ENCODE measurements at places on chromosomes 5 and 9.

- DNase-seq = no peak
Measured at GRCh38 chr9:88737876-88738275, 202.9 kb downstream of the NXNL2 start.

DNA sequence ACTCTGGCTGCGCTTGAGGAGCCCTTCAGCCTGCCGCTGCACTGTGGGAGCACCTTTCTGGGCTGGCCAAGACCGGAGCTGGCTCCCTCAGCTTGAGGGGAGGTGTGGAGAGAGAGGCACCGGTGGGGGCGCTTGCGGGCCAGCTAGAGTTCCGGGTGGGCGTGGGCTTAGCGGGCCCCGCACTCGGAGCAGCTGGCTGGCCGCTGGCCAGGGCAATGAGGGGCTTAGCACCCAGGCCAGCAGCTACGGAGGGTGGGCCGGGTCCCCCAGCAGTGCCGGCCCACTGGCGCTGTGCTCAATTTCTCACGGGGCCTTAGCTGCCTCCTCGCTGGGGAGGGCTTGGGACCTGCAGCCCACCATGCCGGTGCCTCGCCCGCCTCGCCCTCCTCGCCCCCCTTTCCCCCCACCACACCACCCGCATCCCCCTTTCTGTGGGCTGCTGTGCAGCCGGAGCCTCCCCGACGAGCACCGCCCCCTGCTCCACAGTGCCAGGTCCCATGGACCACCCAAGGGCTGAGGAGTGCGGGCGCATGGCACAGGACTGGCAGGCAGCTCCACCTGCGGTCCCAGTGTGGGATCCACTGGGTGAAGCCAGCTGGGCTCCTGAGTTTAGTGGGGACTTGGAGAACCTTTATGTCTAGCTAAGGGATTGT, 954.5 kb downstream of the DTWD2 start:
- DNase-seq = no peak

GRCh38 chr9:124779368-124780059, 2.6 kb downstream of the OLFML2A start:
- no peak for DNase-seq

GRCh38 chr5:169788168-169788567, 151.1 kb downstream of the DOCK2 start:
- peak; percentile 58 for DNase-seq

GRCh38 chr5:127400539-127400938, 109.9 kb downstream of the MEGF10 start:
- DNase-seq = no peak

GRCh38 chr9:97534185-97534584, 32.7 kb downstream of the TMOD1 start:
- DNase-seq = no peak

- DNase-seq = no peak
Measured at GRCh38 chr5:17415321-17415758, 82.7 kb upstream of the TAF11L2 start.

DNA sequence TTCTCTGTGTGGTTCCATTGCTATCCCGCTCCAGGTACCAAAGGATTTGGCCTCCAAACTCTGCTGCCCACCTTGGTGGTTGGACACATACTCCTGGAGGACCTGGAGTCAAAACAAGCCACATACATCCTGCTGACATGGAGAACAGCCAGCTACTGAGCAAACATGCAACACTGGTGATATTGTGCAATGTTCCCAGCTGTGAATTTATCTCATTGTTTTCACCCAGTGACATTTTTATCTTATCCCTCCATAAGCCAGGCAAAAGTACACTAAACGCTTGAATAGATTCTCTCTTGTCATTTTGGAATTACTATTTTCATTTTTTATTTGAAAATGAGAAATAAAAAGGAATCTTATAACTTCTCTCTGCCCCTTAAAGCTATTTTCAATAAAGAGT, 11.1 kb upstream of the CTSL start:
- DNase-seq = no peak

DNA sequence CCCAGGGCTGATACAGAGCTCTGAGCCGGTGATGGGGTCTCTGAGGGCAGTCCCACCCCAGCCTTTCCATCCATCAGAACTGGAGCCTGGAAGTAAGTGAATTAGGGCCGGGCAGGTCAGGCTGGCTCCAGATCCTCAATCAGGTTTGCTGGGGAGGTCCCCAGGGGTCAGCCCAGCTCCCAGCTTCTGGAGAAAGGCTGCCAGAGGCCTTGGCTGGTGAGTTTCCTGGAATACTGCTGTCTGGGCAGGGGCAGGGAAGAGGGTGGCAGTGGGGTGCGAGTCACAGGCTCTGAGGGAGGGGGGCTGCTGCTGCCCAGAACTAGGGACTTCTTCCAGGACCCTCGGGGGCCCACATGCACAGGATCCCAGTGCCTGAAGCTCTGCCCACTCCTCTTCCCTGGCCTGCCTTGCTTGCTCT, 200.6 kb upstream of the MVB12B start:
- no peak for DNase-seq

DNA sequence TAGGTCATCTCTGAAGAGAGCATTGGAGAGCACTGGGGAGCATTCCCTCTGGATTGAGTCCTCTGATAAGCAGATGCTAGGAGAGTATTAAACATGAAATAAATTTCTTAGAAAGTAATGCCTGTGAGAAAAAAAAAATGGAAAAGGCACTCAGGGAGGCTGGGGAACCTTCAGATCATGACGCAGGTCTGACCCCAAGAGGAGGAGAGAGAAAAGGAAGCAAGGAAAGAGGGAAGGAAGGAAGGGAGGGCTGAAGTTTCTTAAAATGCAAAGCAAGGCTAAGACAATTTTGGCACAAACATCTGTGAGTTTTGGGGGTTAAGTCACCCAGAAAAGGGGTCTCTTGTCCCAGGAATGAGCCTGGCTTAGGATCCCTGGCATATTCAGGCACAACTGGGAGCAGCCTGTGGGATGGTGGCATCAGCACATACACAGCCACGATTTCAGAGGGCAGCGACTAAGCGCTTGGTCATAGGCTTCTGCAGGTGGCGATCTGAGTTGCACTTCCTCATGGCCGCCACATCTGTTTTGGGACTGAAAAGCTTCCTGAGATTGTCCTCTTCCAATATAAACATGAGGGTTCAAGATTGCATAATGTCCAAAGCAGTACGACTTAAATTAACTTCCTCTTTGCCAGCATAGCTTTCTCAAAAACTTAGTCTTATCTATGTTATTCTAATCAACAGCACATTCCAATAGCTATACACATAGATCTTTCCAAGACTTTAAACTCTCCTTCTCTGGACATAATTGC, 692.7 kb downstream of the DNAH5 start:
- no peak for DNase-seq

DNA sequence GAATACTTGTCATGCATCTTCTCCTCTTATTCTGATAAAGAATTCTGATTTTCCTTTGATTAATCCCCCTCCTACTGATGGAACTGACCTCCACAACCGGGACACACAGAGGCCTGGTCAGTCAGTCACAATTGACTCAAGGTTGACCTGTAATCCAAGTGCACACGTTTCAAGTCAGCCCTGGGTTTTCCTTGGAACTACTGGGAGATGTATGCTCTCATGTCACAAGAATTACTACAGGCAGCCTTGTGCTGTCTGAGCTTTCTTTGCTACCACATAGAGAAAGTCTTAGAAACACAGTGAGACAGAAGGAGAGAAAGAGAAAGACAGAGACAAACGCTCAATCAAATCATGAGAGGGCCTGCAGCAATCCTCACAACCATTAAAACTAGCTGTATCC, 345.8 kb downstream of the PDE4D start:
- no peak for DNase-seq

GRCh38 chr9:118782790-118783463, 586.3 kb downstream of the BRINP1 start:
- DNase-seq = no peak

GRCh38 chr5:32202394-32202793, 28.3 kb upstream of the GOLPH3 start:
- no peak for DNase-seq

DNA sequence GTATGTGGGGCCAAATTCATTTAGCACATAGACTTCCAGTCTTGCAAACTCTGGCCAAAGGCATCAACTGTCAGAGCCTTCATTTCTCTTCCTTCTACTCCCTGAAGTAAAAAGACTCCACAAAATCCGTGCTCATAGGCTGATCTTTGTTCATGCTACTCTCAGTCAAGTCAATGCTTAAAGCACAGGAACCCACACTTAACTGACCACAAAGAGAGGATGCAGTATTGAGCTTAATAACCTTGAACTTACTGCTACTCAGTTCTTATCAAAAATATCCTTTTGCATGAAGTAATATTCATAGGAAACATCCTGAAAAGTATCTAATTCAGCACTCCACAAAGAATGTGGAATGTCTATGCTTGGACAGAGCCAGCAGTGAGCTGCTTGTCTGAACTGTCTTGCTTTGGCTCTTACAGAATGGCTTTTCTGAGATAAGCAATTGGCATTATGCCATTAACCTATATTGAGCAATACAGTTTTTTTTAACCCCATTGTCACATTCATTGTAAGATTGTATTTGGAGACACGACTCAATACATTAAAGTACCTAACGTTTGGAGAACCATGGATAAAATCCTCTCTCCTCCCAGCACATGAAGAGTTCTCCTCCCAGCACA, 21.7 kb downstream of the LPAR1 start:
- DNase-seq = no peak

GRCh38 chr9:7433508-7434292, 365.9 kb downstream of the DMAC1 start:
- DNase-seq = no peak

DNA sequence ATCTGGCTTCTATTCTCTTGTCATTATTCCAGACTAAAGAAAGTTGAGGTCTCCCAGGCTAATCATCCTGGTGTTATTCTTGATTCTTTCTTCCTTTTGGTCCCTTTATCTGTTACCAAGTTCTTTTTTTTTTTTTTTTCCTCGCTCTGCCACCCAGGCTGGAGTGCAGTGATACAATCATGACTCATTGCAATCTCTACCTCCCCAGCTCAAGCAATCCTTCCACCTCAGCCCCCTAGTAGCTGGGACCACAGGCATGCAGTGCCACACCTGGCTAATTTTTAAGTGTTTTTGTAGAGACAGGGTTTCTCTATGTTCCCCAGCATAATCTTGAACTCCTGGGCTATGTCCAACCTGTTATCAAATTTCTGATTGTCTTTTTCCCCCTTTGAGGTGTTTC, 126.6 kb upstream of the DHFR start:
- DNase-seq = no peak

DNA sequence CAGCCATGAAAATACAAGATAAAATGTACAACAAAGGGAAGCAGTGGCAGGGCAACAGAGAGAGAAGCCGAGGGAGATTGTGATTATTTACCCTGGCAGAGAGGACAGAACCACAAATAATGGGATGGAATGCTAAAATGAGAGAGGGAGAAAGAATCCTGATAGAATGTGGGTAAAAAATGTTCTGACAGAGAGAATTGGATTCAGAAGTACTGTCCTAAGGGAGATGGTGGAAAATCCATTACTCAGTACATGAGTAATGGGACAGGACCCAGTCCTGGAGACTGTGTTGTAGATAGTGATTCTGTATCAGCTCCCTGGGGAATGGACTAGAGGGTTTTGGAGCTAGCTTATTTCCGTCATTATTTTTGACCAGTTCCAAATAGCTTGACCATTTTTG, 831.5 kb downstream of the MAT2B start:
- DNase-seq = no peak

GRCh38 chr9:93290495-93291434, 106.8 kb downstream of the WNK2 start:
- DNase-seq = no peak

DNA sequence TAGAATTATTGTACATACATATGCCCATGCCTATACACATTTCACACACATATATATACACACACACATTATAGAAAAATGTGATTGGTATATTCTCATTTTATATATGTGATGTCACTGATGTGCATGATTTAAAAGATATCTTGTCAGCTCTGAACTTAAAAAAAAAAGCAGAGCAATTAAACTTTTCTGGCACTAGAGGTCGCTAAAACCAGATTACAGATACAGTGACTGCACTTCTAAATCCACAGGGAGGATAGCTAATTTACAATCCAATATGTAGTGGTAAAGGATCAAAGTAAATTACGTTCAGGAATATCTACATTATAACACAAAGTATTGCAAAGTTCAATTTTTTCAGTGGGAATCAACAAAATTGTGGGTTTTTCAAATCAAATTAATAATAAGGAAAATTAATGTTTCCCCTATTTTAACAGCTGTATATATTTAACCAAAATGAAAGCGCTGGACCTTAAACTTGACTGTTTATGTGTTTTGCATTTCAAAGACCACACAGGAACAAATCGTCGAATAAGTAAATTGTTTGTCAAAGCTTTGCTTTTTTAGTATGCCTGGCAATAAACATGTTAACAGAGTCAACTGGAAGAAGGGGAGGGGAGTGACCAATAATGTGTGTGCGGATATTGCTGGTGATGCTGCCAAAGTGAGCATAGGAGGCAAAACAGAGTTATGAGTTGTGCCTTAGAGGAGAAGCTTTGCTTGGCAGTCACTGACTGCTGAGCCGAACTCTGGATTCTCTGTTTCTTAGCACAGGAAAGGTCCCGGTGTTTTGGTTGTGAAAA, 1201.4 kb upstream of the C9orf72 start:
- DNase-seq = no peak

DNA sequence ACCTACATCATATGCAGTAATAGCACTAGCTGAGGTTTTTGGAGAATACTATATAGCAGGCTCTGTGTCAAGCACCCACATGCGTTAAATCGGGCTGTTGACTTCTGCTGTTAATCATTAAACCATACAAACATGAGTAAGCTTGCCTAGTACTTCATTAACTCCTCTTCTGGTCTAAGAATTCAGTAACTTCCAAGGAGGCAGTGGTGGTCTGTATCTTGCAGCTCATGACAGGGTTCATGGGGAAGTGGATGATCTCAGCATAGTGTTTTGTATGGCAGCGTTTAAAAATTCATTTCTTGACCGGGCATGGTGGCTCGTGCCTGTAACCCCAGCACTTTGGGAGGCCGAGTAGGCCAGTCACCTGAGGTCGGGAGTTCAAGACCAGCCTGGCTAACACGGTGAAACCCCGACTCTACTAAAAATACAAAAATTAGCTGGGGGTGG, at the start of gene HAVCR1:
Gene HAVCR1, minus strand, starts transcription at position 24 of the 447 bp plus-strand sequence. CDS start 1,173 bp downstream, outside the sequence.
- DNase-seq = no peak

DNA sequence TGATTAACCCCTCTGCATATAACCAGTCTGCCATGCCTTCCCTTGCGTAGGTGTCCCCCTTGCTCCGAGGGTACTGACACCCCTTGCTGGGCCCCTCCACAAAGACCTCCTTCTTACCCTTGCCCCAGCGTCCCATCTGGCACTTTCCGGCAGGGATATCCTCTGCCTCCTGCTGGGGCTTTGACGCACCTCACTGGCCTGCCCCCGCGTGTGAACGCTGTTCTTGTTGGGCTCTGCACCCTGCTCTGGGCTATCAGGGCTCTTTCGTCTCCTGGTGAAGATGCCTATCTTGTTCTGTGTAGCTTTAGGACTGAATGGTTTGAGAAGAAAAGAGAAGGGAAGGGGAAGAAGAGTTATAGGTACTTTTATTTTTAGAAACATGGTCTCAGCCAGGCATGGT, 53.0 kb downstream of the SUB1 start:
- no peak for DNase-seq

Data from SIG-M5 (cell line).